Left renal cortex interstitium (tissue), 4 donors: ENCODE measurements at places on chromosomes 11 and 22.

DNA sequence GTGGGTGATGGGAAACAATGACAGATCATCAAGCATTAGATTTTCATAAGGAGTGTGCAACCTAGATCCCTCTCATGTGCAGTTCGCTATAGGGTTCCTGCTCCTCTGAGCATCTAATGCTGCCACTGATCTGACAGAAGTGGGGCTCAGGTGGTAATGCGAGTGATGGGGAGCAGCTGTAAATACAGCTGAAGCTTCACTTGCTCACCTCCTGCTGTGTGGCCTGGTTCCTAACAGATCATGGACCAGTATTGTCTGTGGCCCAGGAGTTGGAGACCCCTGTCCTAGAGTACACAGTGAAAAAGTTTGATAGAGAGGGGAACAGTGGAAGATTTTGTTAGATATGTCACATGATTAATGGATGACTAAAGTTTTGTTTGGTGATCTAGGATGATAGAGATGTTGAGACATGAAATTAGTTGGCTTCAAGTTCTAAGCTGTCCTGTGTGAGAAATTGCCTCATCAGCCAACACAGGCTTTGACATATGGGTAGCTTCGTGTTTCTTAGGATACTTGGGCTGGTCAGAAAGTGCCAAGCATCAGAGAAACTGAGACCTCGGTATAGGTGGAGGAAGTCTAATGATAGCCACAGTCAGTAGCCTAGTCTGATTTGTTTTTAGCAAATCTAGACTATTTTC is 47.4 kb downstream of the ARHGEF12 start:
- DNase-seq, result no peak

GRCh38 chr11:109374441-109374840 is 47.5 kb upstream of the C11orf87 start:
- DNase-seq, result no peak

DNA sequence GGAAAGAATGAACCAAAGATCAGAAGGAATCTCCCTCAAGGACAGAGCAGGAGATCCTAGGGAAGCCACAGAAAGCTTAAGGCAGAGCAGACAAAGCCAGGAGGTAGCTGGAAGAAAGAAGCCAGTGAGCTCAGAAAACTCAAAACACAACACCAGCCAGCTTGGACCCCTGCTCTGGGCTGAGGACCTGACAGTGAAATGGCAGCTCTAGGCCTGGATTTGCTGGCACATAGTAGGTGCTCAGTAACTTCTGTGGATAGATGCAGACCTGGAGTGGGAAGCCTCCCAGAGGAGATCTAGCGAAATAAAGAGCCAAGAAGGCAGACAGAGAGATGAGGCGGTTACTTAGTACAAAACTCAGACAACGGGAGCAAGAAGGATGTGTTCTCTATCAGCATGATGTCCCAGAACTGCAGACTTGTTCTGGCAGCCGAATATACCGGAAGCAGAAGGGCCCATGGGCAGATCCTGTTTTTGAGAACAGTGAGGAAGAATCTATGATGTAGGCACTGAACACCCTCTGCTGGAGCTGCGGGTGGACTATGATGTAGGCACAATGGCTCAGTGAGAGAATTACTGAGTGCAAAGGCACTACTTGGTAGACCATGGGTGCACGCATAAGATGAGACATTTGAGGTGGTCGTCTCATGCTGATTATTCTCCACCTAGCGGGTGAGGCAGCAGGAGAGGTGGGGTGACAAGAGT is 4.8 kb downstream of the ROBO4 start:
- no peak for DNase-seq

- no peak for DNase-seq
Observed at GRCh38 chr11:37858398-37858797, 1260.4 kb upstream of the RAG2 start.

DNA sequence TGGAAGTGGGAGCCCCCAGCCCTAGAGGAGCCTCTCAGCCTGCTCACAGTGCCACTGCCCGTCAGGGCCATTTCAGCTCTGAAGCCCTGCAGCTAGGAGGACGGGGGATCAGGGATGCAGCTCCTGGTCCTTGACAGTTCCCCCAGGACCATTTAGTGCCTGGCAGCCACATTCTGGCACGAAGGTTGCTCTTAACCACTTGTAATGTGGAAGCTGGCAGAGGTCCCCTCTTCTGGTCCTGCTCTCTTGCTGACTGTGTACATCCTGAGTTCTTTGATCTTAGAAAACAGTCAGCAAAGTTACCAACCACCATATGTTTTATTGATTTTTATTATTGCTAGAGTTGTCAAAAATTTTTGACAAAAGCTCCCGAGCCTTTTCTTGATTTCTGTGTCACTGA is 44.2 kb downstream of the CABIN1 start:
- DNase-seq, result no peak

GRCh38 chr22:32119568-32120235 is 39.4 kb downstream of the C22orf42 start:
- no peak for DNase-seq
